ENCODE measurements at places on chromosomes 7 and 10. TPM values are rescaled to one million over a fixed set of nuclear protein-coding genes. Genes with fewer than 3 reads are reported as not detected.

DNA sequence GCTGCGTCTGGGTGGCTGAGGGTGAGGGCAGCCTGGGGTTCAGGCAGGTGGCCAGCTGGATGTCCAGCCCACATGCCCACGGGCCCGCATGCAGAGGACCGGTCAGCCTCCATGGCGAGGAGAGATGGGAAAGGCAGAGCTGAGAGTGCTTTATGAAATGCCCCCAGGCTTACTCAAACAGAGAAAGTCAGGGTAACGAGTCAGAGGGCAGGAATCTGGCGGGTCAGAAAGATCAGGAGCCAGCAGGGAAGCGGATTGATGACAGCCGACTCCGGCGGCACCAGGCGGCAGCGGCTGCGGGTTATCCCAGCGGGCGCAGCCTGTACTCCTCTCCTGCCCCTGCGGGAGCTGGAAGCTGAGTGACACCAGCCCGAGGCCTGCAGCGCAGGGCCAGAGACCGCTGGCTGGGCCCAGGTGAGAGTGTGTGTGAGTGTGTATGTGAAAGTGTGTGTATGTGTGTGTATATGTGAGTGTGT is 13.4 kb downstream of the SLC13A4 start:
- peaks cover 2% of the 10 kb centered on the region for H3K27me3 ChIP-seq
- no peak overlapping the region for H3K4me3 ChIP-seq
- H3K27ac ChIP-seq, result no peak overlapping the region
- H3K4me1 ChIP-seq, result peaks cover 17% of the 10 kb centered on the region

Gene ZNF786
- 9.6 TPM for total RNA-seq

Gene LRRC4
- 16.1 TPM for total RNA-seq

DNA sequence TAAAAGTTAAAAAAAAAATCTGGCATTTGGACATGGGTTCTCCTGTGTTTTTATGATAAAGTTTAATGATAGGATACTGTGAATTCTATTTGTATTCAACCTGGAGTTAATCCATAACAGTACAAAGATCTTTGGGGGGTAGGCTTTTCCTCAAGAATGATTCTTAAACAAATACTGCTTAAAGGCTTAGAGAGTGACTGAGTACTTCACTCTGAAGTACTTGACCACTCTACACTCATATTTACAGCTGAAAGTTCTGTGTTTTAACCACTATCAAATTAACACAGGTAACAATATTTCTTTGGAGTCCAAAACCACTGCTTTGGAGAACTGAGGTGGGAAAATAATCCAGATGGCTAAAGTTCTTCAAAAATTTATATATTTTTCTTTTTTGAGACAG is 74.2 kb upstream of the TMEM168 start:
- no peak overlapping the region for H3K4me3 ChIP-seq
- H3K27ac ChIP-seq, result no peak overlapping the region
- DNase-seq, result no peak
- H3K27me3 ChIP-seq, result no peaks in the 10 kb centered on the region
- peaks cover 5% of the 10 kb centered on the region for H3K36me3 ChIP-seq
- H3K4me1 ChIP-seq, result no peaks in the 10 kb centered on the region

Gene NEUROD6
- total RNA-seq, result 8.0 TPM

DNA sequence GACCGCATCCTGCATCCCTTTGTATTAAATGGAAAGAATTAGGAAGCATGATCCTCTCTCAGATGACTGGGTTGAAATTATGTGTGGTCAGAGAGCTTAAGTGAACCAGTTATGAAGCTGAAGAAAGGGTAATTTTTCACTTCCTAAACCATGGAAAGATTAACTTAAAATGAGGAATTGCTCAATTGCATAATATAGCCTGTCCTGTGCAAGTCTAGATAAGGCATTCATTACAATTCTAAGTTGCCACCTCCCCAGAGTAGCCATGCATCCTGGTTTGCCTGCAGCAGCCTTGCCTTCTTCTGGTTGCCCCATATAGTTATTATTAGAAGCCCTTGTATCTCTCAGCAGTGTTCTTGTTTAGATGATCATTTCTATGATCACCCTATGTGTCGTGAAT is 45.3 kb downstream of the STARD3NL start:
- no peak overlapping the region for H3K4me3 ChIP-seq
- peaks cover 7% of the 10 kb centered on the region for H3K36me3 ChIP-seq
- no peaks in the 10 kb centered on the region for H3K27me3 ChIP-seq
- no peak overlapping the region for H3K27ac ChIP-seq
- no peaks in the 10 kb centered on the region for H3K4me1 ChIP-seq

- no peaks in the 10 kb centered on the region for H3K36me3 ChIP-seq
- no peak for DNase-seq
- H3K27me3 ChIP-seq, result no peaks in the 10 kb centered on the region
Measured at GRCh38 chr10:84946904-84947303, 618.5 kb downstream of the CCSER2 start.

Gene PKD2L1
- total RNA-seq, result 0.59 TPM

- H3K36me3 ChIP-seq, result no peaks in the 10 kb centered on the region
- H3K27me3 ChIP-seq, result no peaks in the 10 kb centered on the region
- DNase-seq, result no peak
- H3K4me3 ChIP-seq, result no peak overlapping the region
Measured at GRCh38 chr7:77474756-77475155, 58.6 kb upstream of the GSAP start.

DNA sequence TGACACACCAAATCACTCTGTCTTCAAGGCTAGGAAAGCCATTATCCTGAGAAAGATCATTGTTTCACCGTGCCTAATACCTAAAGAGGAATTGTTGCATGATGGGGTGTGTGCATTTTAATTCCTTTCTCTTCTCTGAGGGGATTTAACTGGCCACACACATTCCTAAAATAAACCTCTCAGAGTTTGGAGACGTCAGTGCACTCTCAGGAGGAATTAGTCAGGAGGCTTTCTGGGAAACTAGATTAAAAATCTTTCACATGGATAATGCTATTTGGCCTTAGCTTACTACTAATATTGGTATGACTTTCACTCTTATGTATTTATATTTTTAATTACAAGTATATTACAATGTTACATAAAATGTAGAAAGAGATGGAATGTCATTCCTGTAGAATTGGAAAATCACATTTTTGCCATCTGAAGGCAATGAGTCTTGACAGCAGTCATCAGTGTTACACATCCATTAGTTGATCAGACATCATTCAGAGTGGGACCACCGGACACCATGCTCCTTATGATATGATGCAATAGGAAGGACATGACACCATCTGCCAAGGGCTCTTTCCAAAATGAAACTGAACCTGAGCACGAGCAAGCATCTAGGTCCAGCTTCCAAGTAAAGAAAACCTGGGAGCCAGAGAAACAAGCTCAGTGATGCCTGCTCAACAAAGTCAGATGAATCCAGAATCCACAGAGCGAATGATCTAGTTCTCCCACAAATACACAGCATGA is 43.1 kb upstream of the TMEM273 start:
- H3K4me1 ChIP-seq, result peaks cover 5% of the 10 kb centered on the region
- H3K27ac ChIP-seq, result no peak overlapping the region
- no peak overlapping the region for H3K4me3 ChIP-seq
- no peaks in the 10 kb centered on the region for H3K27me3 ChIP-seq
- no peak for DNase-seq

DNA sequence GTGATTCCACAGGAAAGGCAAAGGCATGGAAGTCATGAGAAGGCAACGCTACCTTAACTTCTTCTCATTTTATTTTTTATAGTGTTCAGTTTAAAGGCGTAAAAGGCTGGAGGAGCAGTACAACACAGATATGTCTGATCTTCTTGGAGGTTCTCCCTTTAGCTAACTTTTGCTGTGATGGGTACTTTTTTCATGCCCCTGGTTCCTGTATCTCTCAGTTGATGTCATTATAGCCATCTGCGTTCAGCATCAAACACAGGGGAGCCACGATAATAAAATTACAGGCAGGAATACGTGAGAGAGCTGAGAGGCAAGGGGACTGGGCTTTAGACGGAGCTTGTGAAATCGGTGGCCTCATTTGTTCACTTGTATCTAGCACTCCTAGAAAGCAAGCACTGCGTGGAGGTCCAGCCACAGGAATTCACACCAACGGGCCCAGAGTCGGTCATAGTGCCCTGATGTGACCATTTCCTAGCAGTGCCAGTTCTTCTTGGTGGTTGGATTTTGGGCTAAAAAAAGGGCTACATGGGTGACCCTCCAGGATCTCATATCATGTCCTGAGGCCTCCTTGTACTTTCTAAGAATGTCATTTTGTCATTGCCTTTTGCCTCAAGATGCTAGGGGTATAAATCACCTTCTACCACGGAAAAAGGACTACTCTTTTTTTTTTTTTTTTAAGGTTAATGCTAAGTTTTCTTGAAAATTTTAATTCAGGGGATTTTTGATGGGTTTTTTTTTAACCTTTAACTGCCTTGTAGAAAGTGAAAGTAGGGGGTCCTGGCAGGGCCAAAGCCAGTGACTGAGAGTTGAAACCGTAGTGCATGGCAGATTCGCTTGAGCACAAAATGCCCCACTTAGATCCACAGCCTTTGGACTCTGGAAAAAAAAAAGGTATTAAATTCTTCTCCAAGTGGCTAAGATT is 191.5 kb downstream of the CELF2 start:
- peak overlapping the region; percentile 67 for H3K27ac ChIP-seq
- no peak for DNase-seq
- H3K4me1 ChIP-seq, result peaks cover 55% of the 10 kb centered on the region
- peaks cover 8% of the 10 kb centered on the region for H3K36me3 ChIP-seq

Gene TSPAN12
- 21.9 TPM for total RNA-seq

DNA sequence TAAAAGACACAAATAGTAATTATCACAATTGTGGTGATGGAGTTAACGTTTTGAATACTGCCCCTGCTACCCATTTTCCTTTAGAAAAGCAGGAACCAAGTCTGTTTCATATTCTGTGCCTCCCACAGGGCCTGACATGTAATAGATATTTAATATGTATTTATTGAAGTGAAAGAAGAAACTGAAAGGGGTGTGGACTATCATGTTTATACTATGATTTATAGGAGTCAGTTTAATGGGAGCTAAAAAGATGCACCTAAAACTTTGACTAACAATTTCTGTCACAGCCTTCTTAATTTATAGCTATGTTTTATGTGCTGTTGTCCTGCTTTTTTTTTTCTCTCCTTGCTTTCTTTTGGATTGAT is 24.1 kb upstream of the BHLHA15 start:
- peaks cover 23% of the 10 kb centered on the region for H3K36me3 ChIP-seq
- H3K27ac ChIP-seq, result no peak overlapping the region
- H3K4me1 ChIP-seq, result no peaks in the 10 kb centered on the region
- no peaks in the 10 kb centered on the region for H3K27me3 ChIP-seq

Gene CTAGE6
- 0.94 TPM for total RNA-seq

- H3K4me3 ChIP-seq, result no peak overlapping the region
- H3K27ac ChIP-seq, result no peak overlapping the region
- H3K27me3 ChIP-seq, result peaks cover 2% of the 10 kb centered on the region
- no peaks in the 10 kb centered on the region for H3K4me1 ChIP-seq
Measured at GRCh38 chr10:22505911-22506685, 160.8 kb downstream of the SPAG6 start.

DNA sequence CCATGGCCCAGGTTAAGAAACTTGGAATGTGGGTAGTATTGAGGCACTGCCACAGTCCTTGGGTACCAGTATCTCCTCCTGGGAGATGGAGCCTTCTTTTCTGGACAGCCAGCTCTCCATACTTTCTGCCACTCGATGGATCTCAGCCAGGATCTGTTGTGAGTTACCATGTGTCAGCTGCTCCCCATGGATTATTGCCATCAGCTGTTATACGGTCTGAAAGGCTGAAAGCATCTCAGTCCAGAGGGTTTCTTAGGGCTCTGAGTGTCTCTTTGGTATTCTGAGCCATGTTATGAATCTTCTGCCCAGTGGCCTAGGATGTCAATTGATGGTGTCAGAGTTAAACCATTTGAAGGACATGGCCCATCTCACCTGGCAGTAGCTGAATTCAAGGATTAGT is 197.5 kb downstream of the C7orf25 start:
- H3K36me3 ChIP-seq, result no peaks in the 10 kb centered on the region
- H3K27me3 ChIP-seq, result no peaks in the 10 kb centered on the region
- H3K27ac ChIP-seq, result no peak overlapping the region

Gene CLEC2L
- total RNA-seq, result 5.7 TPM

Gene SFTPA1
- not detected for total RNA-seq

DNA sequence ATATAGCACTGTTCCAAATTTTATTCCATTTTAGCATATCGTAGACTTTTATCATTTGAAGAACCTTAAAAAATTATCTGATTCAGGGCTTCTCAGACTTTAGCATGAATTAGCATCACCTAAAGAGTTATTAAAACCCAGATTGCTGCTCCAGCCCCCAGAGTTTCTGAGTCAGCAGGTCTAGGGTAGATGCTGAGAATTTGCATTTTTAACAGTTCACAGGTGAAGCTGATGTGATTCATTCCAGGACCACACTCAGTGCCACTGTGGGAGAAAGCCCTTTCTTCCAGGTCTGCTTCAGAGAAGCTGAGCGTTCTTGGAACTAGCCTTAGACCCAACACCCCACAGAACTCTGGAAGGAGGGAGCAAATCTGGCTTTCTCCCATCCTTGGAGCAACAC is 174.1 kb upstream of the YAE1 start:
- H3K27me3 ChIP-seq, result no peaks in the 10 kb centered on the region
- no peak overlapping the region for H3K4me3 ChIP-seq
- no peak for DNase-seq
- no peaks in the 10 kb centered on the region for H3K36me3 ChIP-seq
- H3K4me1 ChIP-seq, result no peaks in the 10 kb centered on the region

- H3K36me3 ChIP-seq, result no peaks in the 10 kb centered on the region
- no peak overlapping the region for H3K27ac ChIP-seq
- DNase-seq, result no peak
- no peaks in the 10 kb centered on the region for H3K4me1 ChIP-seq
Measured at GRCh38 chr7:136509466-136509865, 359.0 kb upstream of the CHRM2 start.

Gene PAPOLB
- 1.5 TPM for total RNA-seq

Gene GHRHR
- 2.7 TPM for total RNA-seq

GRCh38 chr7:134648456-134648855 is 1.8 kb downstream of the BPGM start:
- no peaks in the 10 kb centered on the region for H3K36me3 ChIP-seq
- H3K4me1 ChIP-seq, result peaks cover 16% of the 10 kb centered on the region
- DNase-seq, result no peak

Gene PPRC1
- 13.8 TPM for total RNA-seq

GRCh38 chr10:106535304-106535953 is 629.1 kb downstream of the SORCS1 start:
- no peaks in the 10 kb centered on the region for H3K27me3 ChIP-seq
- H3K4me1 ChIP-seq, result no peaks in the 10 kb centered on the region
- H3K4me3 ChIP-seq, result no peak overlapping the region
- H3K27ac ChIP-seq, result no peak overlapping the region

Gene SPDYE18
- 0.50 TPM for total RNA-seq

GRCh38 chr7:94245500-94245899 is 149.2 kb upstream of the COL1A2 start:
- no peaks in the 10 kb centered on the region for H3K36me3 ChIP-seq
- H3K27me3 ChIP-seq, result no peaks in the 10 kb centered on the region
- no peak for DNase-seq
- no peak overlapping the region for H3K27ac ChIP-seq

DNA sequence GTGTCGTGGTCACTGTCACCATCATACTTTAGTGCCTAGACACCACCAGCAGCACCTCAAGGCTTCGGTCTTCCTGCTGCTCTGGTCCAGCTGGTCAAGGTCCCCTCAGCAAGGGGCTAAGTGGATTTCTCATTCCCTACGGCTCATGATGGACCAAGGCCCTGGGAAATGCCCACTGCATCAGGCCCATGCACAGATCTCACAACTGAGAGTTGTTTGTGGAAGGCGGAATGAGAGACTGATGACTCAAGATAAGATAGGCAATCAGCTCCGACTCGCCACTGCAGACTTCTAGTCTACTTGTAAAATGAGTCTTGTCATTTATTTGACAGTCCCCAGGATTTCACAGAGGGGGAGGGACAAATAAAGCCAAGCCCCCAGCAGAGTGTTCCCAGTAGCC is 108.4 kb upstream of the TBX20 start:
- H3K27ac ChIP-seq, result no peak overlapping the region
- H3K4me1 ChIP-seq, result peaks cover 3% of the 10 kb centered on the region
- DNase-seq, result no peak
- no peaks in the 10 kb centered on the region for H3K27me3 ChIP-seq

All from spinal cord (tissue), 10 donors.